ENCODE measurements at places on chromosomes 16 and 17. TPM values are rescaled to one million over a fixed set of nuclear protein-coding genes. Genes with fewer than 3 reads are reported as not detected.

- no peak for DNase-seq
- H3K27me3 ChIP-seq = no peaks in the 10 kb centered on the region
- H3K27ac ChIP-seq = no peak overlapping the region
- H3K36me3 ChIP-seq = no peaks in the 10 kb centered on the region
- no peaks in the 10 kb centered on the region for H3K4me1 ChIP-seq
- no peak overlapping the region for H3K4me3 ChIP-seq
These were observed 124.9 kb downstream of the WSCD1 start for GRCh38 chr17:6195123-6195522.

- H3K27ac ChIP-seq = no peak overlapping the region
- H3K27me3 ChIP-seq = no peaks in the 10 kb centered on the region
- no peak overlapping the region for H3K4me3 ChIP-seq
- no peaks in the 10 kb centered on the region for H3K4me1 ChIP-seq
These were observed 33.2 kb upstream of the C17orf78 start for GRCh38 chr17:37342589-37342988.

Gene RRAD
- not detected for total RNA-seq

DNA sequence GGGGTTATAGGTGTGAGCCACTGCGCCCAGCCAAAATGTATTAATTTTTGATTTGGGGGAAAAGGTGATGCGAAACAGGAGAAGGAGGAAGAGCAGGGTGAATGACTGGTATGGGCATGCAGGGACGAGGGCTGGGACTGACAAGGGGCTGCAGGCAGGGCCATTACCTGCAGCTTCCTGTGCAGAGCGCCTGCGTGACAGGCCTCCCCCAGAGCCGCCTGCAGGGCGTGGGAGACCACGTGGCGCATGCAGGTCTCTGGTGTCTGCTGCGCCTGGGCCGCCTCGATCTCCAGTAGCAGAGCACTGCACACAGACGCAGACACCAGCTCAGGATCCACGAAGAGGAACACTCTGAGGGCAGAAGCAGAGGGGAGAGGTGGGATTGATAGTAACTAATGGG is 32.4 kb downstream of the PIK3R6 start:
- H3K36me3 ChIP-seq = no peaks in the 10 kb centered on the region
- H3K4me3 ChIP-seq = no peak overlapping the region
- no peaks in the 10 kb centered on the region for H3K27me3 ChIP-seq
- DNase-seq = no peak
- no peaks in the 10 kb centered on the region for H3K4me1 ChIP-seq
- no peak overlapping the region for H3K27ac ChIP-seq

GRCh38 chr17:58593123-58593522 is 78.7 kb upstream of the MTMR4 start:
- H3K27ac ChIP-seq = no peak overlapping the region
- no peak for DNase-seq
- H3K27me3 ChIP-seq = no peaks in the 10 kb centered on the region
- no peaks in the 10 kb centered on the region for H3K4me1 ChIP-seq

Gene AATK
- total RNA-seq = not detected

DNA sequence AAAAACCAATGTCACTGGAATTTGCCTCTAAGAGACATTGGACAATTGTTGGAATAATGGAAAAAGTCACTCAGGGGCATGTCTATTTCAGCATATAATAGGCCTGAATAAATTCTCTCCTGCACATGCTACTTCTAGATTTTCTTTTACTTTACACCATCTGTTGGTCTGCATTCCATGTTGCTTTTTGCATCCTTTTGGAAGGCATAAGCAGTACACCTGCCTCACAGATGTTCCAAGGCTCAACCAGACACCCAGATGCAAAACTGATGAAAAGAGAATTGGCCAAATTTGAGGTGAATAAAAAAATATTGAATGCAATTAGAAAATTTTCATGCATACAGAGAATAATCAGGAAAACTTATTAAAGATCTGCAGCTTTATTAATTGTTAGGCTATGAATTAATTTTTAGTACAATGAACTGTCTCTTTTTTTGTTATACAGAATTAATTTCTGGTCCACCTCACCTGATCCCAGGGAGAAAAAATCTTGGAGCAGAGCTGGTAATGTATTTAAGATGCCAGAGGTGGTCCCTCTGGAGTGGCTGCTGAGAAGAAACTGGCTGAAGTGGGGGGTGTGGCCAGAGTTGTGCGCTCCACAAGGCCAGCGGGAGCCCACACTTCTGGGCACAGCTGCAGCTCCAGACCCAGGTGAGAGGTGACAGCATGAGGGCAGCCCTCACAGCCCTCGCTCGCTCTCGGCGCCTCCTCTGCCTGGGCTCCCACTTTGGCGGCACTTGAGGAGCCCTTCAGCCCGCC is 778.6 kb downstream of the CDH11 start:
- no peak overlapping the region for H3K4me3 ChIP-seq
- H3K4me1 ChIP-seq = peaks cover 21% of the 10 kb centered on the region
- no peak overlapping the region for H3K27ac ChIP-seq
- H3K27me3 ChIP-seq = no peaks in the 10 kb centered on the region
- no peak for DNase-seq

Gene PRR11
- 11.6 TPM for total RNA-seq

- H3K27ac ChIP-seq = peak overlapping the region; percentile 96
- peak overlapping the region; percentile 49 for H3K4me3 ChIP-seq
- peak; percentile 83 for DNase-seq
- no peaks in the 10 kb centered on the region for H3K36me3 ChIP-seq
- H3K4me1 ChIP-seq = peaks cover 23% of the 10 kb centered on the region
These were observed 30.4 kb upstream of the PITPNA start for GRCh38 chr17:1592751-1593629.

Gene WNT9B
- not detected for total RNA-seq

- DNase-seq = no peak
- H3K4me3 ChIP-seq = no peak overlapping the region
- H3K27me3 ChIP-seq = no peaks in the 10 kb centered on the region
- H3K36me3 ChIP-seq = no peaks in the 10 kb centered on the region
- no peaks in the 10 kb centered on the region for H3K4me1 ChIP-seq
- H3K27ac ChIP-seq = no peak overlapping the region
These were observed 73.2 kb upstream of the RPL38 start for GRCh38 chr17:74130276-74130675.

- no peak for DNase-seq
- H3K27me3 ChIP-seq = no peaks in the 10 kb centered on the region
- H3K27ac ChIP-seq = no peak overlapping the region
- peaks cover 3% of the 10 kb centered on the region for H3K4me1 ChIP-seq
- no peak overlapping the region for H3K4me3 ChIP-seq
These were observed 10.4 kb downstream of the RPUSD1 start for GRCh38 chr16:777826-778225.

- H3K27me3 ChIP-seq = no peaks in the 10 kb centered on the region
- no peak overlapping the region for H3K27ac ChIP-seq
- no peak overlapping the region for H3K4me3 ChIP-seq
- peaks cover 3% of the 10 kb centered on the region for H3K4me1 ChIP-seq
These were observed 19.1 kb downstream of the COQ7 start for GRCh38 chr16:19086322-19087199.

Gene KRT31
- total RNA-seq = not detected

Gene CYBA
- 395 TPM for total RNA-seq

Gene SHPK
- 5.4 TPM for total RNA-seq

DNA sequence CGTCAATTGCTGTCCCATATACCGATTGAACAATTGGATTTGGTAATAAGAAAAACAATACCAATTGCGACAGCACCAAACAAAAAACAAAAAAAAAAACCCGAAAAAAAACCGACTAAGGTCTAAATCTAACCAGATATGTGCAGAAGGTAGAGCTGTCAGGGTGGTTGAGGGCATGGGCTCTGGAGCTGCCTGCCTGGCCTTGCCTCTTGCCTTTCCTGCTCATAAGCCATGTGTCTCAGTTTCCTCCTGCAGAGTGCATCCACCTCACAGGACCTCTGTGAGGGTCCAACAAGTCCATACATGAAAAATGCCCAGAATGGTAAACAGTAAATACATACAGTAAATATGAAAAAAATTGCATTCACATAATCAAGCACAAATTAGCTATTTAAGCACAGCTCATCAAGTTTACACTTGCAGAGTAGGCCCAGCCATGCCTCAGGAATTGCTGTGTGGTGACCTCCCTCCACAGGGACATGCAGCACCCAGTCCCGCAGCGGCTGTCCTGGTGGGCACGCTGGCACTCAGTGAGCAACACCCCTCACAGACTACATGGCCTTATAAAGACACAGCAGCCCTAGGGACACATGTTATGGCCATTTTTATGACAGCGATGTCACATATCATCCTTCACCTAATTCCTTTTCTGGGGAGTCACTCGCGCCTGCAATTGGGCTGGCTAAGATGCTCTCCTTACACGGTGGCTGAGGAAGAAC is 17.9 kb downstream of the TBC1D28 start:
- H3K27ac ChIP-seq = no peak overlapping the region
- DNase-seq = no peak
- H3K27me3 ChIP-seq = no peaks in the 10 kb centered on the region
- H3K4me1 ChIP-seq = 0 out of 2 replicates have a peak, but pooled peaks cover 3% of the 10 kb centered on the region
- H3K4me3 ChIP-seq = no peak overlapping the region
- H3K36me3 ChIP-seq = no peaks in the 10 kb centered on the region
